ENCODE measurements at places on chromosomes 2 and 18.

- DNase-seq = no peak
Observed at GRCh38 chr18:80175451-80176204, 66.6 kb downstream of the ADNP2 start.

DNA sequence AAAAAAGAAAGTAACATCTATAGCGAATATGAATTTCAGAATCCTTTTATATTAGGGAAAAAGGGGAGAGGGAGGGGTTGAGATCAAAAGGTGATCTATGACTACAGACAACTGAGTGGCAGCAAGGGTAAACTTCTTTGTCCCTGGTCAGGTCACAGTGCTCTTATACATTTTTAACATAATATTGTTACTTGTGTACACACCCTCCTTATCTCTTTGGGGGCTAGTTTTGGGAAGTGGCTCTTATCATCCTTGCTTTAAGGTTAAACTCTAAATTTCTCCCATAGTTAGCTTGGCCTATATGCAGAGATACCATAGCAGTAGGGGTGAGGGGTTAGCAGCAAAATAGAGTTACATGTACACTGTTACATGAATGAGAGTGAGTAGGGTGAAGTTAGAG lies 31.6 kb upstream of the ATG16L1 start:
- DNase-seq = no peak

DNA sequence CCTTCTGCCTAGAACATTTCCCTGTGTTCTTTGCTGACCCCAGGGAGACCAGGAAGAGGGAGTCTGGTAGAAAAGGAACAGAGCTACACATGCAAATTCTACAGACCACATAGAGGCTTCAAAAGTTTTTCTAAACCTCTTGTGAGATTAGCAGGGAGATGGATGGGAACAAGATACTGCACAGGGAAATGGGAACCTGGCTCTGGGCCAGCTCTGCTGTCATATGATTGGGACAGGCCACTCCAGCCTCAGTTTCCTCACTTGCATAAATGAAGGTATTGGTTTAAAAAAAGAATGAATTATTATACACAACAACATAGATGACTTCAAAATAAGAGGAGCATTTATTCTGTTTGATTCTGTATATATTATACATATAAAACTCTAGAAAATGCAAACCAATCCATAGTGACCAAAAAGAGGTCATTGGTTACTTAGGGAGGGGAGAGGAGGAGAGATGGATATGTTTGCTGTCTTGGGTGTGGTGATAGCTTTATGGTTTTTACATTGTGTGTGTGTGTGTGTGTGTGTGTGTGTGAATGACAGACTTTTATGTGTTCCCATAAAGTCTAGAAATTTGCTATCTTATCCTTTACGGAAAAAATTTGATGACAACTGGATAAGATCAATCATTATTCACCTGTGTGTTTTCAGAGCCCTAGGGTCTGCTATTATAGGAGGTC lies 115.5 kb downstream of the MGAT5 start:
- no peak for DNase-seq

DNA sequence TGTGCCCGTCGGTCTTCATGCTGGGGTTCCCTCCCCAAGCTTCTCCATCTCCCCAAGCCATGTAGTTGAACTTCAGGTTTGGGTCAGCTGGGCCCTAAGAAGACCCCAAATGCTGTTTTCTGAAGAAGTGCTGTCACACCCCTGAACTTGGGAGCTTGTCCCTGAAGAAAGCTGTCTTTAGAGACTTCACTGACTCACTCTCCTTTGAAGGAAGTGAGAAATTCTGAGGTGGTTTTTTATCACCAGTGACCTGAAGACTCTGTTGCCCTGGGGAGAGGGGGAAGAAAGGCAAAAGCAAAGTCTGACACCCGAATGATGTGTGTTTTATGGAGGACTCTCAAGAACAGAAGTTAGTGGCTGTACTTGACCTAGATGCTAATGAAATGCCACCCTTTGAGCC lies 83.6 kb upstream of the BCL2L11 start:
- no peak for DNase-seq

GRCh38 chr18:52007105-52007504 lies 332.9 kb upstream of the DCC start:
- DNase-seq = no peak

- DNase-seq = no peak
Observed at GRCh38 chr2:235371018-235371417, 122.8 kb upstream of the AGAP1 start.

DNA sequence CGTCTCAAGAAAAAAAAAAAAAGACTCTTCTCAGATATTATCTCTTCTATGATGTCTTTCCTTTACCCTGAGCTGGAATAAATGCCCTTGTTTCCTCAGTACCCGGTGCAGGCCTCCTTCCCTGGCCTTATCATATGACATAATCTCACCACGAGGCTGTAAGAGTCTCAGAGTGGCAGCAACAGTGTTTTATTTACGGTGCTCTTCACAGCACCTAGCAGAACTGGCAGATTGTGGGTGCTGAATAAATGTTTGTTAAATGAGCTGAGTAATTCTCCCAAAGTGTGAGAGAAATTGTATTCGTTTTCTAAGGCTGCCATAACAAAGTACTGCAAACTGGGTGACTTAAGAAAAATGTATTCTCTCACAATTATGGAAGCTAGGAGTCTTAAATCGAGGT lies 82.8 kb upstream of the CD28 start:
- no peak for DNase-seq

DNA sequence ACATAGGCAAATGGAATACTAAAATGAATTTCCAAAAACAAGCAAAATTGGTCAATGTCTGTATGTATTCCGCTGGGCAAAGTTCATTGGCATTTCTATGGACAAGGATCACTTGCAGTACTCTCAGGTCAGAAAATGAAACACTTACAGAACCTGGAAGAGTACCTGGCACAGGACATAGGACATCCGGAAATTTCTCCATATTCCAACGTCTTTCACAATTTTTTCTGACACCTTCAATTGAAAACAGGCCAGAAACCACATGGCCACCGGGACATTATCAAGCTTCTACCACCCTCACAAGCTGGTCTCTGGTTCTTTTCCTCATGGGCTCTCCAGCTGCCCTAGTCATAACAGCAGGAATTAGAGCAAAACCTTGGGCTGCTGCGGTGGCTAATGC lies 96.9 kb upstream of the MSH6 start:
- DNase-seq = no peak

- DNase-seq = no peak
Observed at GRCh38 chr2:101971836-101972235, 19.9 kb upstream of the IL1R2 start.

DNA sequence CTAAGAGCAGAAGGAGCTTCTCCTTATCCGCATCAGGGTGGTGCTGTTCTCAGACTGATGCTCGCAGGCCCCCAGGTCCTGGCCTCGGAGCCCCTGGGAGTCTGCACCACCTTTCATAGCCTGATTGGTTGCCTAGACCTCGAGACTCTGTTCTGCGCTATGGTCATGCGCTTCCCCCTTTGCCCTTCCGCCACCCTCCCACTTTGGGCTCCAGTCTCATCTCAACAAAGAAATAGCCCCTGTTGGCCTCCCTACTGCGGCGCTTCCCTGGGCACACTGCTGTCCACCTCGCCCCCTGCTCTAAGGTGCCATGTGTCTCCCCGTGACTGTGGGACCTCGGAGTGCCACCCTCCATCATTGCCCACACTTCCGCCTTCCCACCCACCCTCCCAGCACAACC lies 102.9 kb upstream of the TWIST2 start:
- no peak for DNase-seq

GRCh38 chr2:189276277-189276676 lies 96.7 kb upstream of the COL5A2 start:
- DNase-seq = no peak

- DNase-seq = no peak
Observed at GRCh38 chr2:201432038-201432620, 19.1 kb downstream of the TRAK2 start.

DNA sequence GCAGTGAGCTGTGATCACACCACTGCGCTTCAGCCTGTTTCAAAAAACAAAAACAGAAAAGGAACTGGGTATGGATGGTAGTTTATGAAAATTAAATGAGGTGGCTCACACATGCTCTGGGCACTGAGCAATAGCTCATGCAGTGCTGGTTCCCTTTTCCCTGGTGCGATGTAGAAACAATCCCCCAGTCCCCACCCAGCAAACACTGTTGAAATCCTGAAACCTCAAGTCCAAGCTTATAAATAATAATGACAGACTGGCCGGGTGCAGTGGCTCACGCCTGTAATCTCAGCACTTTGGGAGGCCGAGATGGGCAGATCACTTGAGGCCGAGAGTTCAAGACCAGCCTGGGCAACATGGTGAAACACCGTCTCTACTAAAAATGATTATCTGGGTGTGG lies 55.4 kb upstream of the SMAD2 start:
- no peak for DNase-seq

- DNase-seq = no peak
Observed at GRCh38 chr2:99645960-99646359, 156.1 kb upstream of the REV1 start.

- DNase-seq = no peak
Observed at GRCh38 chr2:207883002-207883780, 113.5 kb upstream of the FZD5 start.

DNA sequence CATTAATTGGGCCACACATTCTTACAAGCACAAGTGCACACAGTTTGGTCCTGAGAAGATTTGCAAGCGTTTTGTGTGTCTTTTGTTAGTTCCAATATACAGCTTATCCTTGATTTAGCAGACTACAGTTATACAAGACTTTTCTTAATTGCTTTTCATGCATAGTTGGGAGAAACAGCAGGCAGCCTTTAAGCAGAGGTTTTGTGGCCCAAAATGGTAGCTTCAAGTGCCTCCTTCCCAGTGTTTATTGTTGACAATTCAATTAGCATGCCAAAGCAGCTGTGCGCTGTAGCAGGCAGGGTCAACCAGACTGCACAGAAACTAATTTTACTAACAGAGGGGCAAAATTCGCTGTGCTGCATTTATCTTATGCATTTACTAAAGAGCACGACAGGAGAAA lies 47.5 kb downstream of the FRZB start:
- DNase-seq = no peak

GRCh38 chr2:106098664-106099063 lies 95.4 kb downstream of the UXS1 start:
- DNase-seq = no peak

DNA sequence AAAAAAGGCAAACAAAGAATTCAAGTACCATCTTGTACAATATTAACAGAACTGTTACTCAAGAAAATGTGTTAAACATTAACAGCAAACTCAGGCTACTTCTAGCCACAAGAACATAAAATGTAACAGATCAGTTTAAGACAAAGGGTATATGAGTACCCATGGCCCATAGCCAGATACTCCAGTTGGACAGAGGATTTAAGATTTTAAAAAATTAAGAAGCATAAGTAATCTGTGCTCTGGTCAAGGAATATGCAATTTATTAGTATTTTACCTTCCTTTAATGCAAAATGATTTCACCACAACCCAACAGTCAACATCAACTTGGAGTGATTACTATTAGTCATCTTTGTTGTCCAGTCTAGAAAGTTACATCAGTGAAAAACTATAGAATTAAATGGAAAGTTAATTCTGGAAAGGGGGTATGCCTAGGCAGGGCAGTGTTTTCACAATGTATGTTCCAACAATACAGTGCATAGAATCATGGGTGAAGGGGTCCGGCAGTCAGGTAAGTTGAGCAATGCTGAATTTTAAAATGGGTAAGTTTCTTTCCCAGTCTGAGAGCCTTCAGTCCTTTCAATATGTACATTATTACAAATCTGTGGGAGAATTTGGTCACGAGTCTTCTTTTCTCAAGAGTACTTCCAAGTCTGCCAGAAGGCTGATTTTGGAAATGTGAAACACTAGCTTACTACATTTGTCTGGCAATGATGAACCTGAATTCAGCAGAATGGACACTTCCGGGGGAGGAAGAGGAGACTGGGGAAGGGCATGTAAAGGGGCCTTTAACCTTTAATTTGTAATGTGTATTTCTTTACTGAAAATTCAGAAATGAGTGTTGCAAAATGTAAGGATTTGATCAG lies 34.5 kb downstream of the SFT2D3 start:
- DNase-seq = no peak

DNA sequence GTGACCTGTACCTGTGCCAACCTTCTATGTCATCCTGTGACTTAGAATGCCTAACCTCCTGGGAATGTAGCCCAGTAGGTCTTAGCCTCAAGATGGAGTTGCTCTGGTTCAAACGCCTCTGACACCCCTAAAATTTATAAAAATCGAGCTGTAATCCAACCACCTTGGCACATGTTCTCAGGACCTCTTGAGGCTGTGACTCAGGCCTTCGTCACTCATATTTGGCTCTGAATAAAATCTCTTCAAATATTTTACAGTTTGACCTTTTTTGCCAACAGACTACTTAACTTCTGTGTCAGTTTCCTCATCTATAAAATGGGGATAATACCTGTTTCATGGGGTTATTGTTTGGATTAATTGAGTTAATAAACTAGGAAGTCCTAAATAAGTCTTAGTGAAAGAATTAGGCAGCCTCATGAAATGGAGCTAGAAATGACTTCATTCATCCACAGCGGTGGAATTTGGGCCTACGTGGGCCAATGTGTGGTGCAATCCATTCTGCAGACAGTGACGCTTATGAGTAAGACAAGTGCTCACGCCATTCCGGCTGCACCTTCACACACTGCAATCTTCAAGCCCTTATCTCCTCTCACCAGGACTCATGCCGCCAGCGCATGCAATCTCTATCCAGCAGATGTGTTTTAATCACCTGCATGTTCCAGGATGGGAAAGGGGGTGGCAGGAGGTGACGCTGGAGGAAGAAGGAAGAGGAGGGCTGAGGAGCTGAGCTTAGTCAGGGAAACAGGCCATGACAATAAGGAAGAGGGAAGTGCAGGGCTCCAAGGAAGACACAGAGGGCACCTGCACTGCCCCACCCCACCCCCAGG lies 2.0 kb upstream of the UBE2F start:
- no peak for DNase-seq

DNA sequence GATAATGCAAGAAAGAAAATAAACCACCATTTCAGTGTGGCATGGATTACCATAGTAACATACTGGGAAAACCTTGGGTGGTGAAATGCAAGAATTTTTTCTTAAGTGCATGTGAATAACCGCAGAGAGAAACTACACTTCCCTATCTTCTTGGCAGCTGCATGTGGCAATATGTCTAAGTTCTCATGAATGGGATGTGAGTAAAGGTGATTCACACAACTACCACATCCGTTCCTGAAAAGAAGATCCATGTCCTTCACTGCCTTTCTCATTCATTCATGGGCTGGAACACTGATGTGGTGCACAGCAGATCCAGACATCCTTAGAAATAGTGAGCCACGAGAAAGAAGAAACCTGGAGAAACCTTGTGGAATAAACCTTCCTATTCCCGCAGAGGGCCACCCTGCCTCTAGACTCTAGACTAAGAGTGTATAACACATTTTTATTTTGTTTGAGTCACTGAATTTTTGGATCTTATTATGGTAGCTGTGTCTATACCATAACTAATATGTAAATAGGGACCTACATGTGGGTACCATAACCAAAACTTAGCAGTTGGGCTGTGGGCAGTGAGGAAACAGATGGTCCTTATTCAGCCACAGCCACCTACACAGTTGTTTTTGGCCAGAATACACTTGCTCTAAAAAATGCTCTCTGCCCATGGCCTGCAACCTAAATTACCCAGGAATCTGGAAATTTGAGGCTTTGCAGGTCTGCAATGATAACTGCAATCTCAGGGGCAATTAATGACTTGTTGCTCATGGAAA lies 573.3 kb downstream of the LRP1B start:
- no peak for DNase-seq

Measured in uterus (tissue), 4 donors.